ENCODE measurements at places on chromosomes 5 and 9.
A peak's percentile ranks its signal among the peaks of the same experiment; 100 is the strongest.

DNA sequence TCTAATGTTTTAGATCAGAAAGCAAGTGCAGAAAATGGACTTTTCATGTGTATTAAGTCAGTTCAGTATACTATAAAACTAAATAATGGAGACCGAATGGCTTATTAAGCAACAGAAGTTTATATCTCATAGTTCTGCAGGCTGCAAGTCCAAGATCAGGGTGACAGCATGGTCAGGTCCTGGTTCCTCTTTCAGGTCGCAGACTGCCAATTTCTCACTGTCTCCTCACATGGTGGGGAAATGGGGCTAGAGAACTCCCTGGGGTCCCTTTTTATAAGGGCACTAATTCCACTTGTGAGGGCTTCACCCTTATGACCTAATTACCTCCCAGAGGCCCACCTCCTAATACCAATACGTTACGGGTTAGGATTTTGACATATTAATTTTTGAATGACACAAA is 48.7 kb downstream of the RICTOR start:
- DNase-seq = no peak

DNA sequence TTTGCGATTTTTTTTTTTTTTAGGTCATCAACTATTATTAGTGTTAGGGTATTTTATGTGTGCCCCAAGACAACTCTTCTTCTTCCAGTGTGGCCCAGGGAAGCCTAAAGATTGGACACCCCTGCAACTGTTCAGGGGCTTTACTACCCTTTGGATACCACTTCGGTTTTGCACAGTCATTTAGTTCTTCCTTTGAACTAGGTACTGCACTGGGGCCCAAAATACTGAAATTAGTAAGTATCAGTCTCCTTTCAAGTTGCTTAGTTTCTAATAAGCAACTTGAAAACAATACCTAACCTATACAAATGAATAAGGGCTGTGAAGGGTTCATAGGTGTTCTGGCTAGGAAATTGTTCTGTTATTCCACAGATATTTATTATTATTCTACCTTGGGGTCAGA is 45.3 kb downstream of the CWC27 start:
- no peak for DNase-seq

DNA sequence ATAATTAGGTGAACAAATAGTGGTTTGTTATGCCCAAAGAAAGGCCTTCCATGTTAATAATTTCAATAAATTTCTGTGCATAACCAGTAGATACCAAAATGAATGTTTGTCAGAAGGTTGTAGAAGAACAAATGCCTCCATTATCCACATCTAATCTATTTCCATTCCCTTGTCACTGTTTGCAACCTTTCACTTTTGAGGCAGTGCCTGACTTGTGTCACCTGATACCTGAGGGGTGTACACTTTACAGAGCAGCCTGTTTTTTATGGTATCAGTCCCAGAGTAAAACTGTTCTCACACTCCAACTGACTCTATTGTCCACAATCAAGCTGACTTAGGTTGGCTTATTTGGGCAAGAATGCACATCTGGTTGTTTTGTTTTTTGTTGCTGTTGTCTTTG is 40.1 kb downstream of the FREM1 start:
- no peak for DNase-seq

- DNase-seq = peak; percentile 89
Measured at GRCh38 chr9:98222885-98223691, 30.7 kb upstream of the CORO2A start.

DNA sequence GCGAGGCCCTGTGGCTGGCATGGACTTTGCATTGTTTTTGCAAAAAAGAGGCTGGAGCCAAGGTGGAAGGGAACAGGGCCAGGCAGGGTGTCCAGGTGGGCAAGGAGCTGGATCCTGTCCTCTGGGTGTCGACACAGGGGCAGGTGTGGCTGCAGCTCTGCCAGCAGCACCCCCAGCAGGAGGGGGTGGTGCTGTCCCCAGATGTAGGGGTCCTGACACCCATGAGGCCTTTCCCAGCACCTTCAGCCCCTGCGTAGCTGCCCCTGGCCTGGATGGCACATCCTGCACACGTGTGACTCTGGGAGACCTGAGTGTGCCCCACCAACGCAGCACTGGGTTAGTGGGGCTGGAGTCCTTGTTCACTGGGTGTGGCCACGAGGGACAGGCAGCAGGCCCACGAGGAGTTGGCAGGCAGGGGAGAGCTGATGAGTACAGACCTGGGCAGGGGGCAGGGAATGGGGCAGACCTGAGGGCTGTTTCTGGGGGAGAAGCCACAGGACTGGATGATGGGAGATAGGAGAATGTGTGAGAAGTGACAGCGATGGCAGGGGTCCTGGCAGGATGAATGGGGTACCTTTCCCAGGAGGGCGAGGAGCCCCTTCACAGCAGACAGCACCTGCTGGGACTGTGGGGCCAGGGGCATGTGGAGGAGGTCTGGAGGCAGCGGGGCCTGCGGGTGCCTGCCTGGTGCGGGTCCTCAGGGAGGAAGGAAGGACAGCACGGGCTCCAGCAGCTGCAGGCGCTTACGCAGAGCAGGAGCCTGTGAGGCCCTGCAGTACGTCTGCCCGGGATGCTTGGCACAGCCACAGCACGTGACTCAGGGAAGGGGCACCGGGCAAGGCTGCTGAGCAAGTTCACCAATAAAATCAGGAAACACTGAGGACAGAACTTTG is 3.6 kb upstream of the RASGEF1C start:
- DNase-seq = no peak

GRCh38 chr5:120942596-120943350 is 478.7 kb downstream of the PRR16 start:
- DNase-seq = no peak

DNA sequence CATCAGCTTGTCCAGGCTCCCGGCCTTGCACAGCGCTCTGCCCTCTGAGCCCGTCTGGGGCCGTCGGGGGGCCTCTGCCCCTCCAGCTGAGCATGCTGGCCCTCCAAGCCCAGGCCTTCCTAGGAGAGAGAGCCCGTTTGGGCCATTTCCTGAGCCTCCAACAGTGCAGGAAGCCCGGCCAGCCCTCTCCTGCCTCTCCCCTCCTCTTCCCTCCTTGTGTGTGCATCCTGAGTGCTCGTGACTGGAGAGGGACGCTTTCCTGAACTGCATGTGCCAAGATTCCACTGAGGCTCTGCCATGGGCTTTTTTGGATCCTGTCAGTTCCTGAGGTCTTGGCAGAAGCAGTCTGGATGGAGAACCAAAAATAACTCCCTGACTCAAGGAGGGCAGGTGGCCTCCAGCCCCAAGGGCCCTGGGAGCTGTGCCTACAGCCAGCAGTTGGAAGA is 15.6 kb downstream of the OLFM1 start:
- no peak for DNase-seq

- DNase-seq = no peak
Measured at GRCh38 chr5:36447776-36448175, 146.1 kb upstream of the RANBP3L start.

DNA sequence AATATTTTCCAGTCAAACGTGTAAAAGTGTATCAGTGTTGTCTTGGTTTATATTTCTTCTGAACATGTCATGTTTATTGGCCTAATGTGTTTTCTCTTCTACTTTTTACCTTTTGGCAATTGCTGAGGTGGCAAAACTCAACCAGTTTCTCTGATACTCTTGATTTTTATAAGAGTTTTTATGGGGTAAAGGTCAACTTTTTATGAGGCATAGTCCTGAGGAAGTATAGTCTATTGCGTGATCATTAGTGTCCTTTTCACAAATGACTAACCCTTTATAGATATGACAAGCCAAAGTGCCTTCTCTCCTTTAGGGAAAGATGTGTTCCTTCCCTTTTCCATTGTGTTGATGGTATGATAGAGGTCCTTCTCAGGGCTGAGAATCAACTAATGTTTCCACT is 32.9 kb downstream of the OCLN start:
- no peak for DNase-seq

GRCh38 chr5:105924366-105924765 is 1746.4 kb downstream of the EFNA5 start:
- DNase-seq = no peak

- no peak for DNase-seq
Measured at GRCh38 chr5:5780253-5780652, 357.8 kb downstream of the ICE1 start.

DNA sequence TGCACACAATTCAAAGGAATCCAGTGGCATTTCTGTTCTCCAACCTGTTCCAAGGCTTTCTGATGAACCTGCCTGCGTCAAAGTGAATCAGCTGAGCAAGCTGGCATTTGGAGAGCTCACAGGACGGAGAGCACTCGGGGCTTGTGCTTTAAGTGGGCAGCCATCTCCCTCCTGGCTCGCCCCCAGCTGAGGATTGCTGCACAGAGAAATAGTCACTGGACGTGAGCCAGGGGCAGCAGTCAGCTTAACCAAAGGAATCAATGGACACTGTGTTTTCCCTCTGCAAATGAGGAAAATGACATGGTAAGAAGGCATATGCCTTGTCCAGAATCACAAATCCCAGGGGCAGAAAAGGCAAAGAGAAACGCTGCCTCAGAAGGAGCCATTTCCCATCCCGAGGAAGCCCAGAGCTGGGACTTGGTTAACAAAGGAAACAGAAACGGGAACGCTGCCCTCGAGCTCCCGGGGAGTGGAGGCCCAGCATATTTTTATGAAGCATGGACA is 299.4 kb downstream of the ZSWIM6 start:
- DNase-seq = no peak

DNA sequence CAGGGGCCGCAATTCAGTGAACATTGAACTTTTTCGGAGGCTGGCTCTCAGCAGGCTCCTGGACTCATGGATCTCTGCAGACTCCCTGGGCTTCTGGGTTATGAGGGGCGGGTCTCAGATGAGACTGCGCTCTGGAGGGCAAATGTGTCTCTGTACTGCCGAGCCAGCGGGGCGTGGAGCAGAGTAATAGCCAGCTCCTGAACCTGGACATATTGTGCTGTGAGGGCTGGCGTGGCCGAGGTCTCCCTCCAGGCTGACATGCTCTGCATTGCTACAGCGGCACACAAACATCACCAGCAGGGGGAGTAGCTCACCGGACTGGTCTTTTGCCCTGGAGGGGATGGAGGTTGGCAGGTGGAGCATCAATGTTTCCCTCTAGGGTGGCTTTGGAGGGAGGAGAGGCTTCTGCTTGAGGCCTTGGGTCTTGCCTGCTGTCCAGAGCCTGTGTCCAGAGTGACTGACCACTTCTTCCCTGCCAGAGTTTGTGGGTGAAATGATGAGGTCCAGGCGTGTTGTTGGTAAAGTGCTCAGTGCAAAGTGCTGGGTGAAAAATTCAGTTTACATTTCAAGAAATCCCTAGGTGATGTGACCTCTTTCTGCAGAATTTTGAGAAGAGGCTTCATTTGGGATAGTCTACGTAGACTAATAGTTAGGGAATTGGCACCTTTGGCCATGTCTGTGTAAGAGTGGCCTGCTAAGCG is 10.9 kb upstream of the GADD45G start:
- peak; percentile 76 for DNase-seq

GRCh38 chr9:38689678-38690077 is 30.3 kb downstream of the FAM240B start:
- no peak for DNase-seq

DNA sequence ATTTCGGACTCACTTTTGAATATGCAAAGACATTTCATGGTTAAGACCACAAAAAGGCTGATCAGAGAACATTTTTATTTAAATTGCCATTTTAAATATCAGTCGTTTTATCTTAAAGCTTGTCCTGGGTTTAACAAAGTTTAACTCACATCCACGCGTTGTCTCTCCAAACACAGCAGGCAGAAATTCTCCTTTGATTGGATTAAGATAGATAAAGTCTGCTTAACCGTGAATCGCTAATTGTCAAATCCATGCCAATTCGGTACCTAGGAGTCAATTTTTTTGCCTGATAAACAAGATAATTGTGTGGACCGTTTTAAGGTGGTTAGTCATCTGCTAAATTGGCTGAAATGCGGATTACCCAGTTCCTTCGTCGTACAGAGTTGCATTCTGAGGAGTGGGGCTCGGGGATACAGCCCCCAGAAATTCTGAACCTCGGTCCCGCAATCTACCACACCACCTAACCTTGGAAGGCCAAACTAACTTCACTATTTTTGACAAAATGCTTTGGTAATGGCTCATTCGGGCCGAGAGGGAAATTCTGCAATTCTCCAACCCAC is 665 bp upstream of the BTF3 start:
- no peak for DNase-seq

DNA sequence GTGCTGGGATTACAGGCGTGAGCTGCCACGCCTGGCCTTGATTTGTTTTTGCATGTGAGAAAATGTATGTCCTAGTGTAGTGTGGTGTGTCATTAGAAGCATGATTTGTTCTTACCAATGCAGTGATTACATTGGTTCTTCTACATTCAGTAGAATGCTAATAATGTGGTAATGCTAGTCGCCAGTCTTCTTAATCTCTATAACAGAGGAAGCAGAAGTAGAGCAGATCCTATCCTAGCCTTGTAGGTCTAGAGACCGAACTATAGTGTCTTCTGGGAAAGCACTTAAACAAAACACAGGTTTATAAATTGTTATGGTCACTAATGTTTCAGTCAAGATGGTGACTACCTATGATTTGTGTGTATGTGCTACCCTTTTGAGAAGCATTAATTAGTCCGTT is 197.5 kb upstream of the DMRT1 start:
- no peak for DNase-seq

GRCh38 chr9:14806941-14807520 is 84.5 kb upstream of the CER1 start:
- no peak for DNase-seq

DNA sequence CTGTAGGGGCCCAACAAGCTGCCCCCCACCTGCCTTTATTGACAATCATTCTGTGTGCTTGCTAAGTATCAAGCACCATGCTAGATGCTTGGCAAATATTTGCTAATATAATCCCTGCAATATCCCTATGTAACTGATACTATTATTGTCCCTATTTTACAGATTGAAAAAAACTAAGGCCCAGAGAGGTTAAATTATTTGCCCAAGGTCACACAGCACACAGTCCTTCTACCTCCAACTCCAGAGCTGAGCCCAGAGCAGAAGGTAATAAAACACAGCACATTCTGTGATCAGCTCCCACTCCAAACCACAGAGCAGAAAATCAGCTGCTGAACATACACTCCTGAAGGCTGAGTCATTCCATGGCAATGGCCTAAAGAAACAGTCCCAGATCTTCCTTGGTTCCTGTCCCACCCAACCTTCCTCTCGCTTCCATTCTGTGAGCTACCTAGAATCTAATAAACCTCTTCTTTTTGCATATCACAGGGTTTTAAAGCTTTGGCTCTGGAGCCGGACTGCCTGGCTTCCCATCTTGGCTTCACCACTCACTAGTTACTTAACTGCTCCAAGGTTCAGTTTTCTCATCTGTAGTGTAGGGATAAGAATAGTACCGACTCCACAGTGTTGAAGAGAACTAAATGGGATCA is 66.7 kb upstream of the ADRA1B start:
- DNase-seq = no peak

- DNase-seq = no peak
Measured at GRCh38 chr9:22175972-22176545, 167.0 kb upstream of the CDKN2B start.

GRCh38 chr5:128695791-128696530 is 157.9 kb upstream of the FBN2 start:
- DNase-seq = no peak

- DNase-seq = no peak
Measured at GRCh38 chr5:100840370-100840769, 62.7 kb downstream of the ST8SIA4 start.

GRCh38 chr9:124263800-124264426 is 6.2 kb downstream of the NEK6 start:
- DNase-seq = no peak

Data from 8988T (cell line).